ENCODE measurements at places on chromosomes 11 and 22.

- no peak for DNase-seq
Observed at GRCh38 chr11:46294365-46295309, 17.2 kb downstream of the CREB3L1 start.

DNA sequence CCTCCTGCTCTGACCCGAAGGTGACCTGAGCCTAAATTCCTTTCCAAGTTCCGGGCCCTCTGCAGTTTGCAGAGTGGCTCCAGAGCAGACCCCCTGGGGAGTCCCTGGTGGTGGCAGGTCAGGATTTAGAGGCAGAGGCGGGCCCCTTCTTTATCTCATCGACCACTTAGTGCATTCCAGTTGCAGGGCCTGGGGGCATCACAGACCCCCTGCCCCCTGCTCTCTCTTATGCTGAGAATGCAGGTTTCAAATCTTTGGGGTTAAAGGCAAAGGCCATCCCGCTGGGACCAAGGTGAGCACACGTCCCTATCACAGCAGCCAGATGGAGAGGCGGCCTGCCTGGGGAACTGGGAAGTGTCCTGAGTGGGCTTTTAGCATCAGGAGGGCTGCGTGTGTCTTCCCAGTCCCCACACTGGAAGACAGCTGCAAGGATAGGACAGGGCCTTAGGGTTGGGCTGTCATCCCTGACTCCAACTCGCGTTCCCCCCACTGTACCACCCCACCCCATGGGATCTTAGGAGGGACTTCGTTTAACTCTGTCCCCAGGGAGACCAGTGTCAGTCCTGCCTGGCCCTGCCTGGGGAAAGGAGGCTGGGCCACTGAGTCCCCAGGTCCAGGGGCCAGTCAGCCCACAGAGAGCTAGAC lies 11.3 kb downstream of the DERL3 start:
- DNase-seq, result no peak

GRCh38 chr11:57290288-57290687 lies 34.5 kb downstream of the TNKS1BP1 start:
- DNase-seq, result no peak

DNA sequence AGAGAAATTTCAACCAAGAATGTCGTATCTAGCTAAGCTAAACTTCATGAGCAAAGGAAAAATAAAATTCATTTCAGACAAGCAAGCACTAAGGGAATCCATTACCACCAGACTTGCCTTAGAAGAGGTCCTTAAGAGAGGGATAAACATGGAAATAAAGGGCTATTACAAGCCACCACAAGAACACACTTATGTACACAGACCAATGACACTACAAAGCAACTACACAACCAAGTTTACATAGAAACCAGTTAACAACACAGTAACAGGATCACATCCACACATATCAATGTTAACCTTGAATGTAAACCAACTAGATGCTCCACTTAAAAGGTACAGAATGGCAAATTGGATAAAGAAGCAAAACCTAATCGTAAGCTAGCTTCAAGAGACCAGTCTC lies 38.0 kb downstream of the TMEM123 start:
- DNase-seq, result no peak

DNA sequence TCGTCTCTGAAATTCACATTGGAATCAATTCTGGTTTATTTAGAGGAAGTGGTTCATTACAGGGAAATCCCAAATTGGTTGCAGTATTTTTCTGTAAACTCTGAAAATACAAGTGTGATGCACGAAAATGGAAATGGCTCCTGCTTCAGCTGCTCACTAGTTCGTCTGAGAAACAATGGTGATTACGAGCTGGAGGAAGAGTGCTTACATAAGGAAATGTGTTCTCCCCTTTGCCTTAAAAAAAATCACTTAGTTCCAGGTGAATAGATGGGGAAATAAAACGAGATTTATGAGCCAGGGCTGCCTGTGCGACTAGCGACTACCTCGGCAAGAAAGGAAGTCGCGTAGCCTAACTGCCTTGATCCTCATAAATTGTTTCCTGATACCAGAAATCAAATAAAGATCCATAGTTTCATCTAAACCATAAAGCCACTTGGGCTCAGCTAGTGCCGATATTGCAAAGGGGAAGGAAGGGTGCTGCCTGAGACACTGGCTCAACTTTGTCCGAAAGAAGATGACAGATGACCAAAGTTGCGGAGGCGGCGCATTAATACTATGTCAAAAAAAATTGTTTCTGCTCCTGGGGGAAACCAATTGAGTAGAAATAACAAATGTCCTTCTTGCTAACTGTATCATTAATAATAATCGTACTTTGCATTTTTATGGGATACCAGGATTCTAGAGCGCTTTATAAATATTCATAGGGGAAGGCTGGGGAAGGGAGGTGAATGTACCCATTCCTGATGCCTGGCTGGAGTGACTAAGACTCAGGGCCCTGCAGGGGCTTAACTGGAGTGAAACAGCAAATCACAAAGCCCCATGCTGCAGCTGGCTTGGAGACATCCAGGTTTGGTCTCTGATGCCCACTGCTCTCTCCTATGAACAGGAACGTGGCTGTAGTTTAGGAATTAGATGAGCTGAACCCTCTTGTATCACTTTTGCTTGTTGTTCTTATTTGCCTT lies 185.7 kb downstream of the BLID start:
- no peak for DNase-seq
